SHP77 (cell line): ENCODE measurements at places on chromosomes 2 and 18.

DNA sequence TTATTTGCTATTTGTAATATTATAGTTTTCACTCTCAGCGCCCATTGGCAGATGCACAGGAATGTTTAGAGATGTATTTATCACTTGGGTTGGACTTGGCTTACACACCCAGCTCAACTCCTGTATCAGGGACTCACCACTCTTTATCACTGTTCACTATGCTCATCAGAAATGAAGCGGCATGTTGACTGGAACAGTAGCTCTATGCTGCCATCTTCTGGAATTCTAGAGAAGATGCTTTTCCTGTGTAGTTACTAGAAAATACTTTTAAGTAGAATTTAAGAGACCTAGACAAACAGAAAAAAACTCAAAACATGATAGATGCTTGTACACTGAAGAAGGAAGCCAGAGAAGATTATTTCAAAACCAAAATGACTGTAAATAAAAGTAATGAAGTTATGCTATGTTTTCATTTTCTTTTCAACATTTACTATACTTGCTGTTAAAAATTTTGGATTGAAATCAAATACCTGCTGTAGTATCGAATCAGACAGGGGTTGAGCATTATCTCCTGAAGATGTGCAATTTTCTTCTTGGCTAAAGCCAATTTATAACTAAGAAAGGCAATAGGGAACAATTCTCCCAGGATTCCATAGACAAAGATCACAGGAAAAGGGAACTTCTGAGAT, 47.4 kb upstream of the NXPH2 start:
- peak; percentile 26 for DNase-seq

DNA sequence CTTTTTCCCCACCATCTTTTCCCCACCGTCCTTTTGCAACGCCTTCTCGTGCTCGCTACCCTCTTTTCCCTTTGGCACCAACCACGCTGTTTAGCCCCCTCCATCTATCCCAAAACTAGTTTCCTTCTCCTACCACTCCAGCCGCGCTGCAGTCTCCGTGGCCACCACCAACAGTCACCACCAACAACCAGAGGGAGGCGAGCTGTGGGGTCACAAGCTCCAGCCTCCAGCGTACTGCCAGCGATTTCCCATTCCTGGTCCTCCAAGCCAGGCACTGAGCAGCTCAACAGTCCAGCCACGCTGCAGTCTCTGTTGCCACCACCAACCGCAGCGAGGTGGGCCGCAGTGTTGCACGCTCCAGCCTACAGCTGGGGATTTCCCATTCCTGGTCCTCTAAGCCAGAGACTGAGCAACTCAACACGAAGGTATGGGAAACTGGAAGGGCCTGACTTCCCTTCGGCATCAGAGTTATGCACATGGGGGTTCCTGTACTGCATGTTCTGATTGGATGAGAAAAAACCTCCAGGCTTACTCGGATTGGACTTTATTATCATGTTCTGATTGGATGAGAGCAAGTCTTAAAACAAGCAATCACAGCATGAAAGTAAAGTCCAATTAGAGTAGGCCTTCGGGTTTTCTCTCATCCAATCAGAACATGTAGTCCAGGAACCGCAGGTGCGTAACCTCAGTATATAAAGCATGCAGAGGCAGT, 42.3 kb upstream of the IMP4 start:
- DNase-seq: no peak

- no peak for DNase-seq
Measured at GRCh38 chr2:162037028-162037795, 36.8 kb downstream of the DPP4 start.

GRCh38 chr2:239021224-239021623, 173.3 kb downstream of the TWIST2 start:
- no peak for DNase-seq

DNA sequence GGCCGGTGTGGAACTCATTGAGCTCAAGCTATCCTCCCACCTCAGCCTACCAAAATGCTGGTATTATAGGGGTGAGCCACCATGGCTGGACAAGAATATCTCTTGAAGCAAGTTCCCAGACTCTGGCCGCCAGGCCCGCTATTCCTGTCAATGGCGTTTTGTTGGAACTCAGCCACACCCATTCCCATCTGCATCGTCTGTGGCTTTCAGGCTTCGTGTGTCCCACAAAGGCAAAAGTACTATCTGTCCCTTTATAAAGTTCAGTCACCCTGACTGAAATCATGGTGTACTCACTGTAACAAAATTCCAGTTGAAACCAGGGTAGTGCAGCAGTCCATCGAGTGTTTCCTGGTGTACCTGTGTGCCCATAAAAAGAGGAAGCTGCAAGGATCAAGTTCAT, 96.7 kb downstream of the SH3BP4 start:
- DNase-seq: no peak

GRCh38 chr2:68469935-68470334, 2.5 kb downstream of the APLF start:
- DNase-seq: no peak

GRCh38 chr2:164198256-164198655, 423.0 kb downstream of the GRB14 start:
- no peak for DNase-seq

DNA sequence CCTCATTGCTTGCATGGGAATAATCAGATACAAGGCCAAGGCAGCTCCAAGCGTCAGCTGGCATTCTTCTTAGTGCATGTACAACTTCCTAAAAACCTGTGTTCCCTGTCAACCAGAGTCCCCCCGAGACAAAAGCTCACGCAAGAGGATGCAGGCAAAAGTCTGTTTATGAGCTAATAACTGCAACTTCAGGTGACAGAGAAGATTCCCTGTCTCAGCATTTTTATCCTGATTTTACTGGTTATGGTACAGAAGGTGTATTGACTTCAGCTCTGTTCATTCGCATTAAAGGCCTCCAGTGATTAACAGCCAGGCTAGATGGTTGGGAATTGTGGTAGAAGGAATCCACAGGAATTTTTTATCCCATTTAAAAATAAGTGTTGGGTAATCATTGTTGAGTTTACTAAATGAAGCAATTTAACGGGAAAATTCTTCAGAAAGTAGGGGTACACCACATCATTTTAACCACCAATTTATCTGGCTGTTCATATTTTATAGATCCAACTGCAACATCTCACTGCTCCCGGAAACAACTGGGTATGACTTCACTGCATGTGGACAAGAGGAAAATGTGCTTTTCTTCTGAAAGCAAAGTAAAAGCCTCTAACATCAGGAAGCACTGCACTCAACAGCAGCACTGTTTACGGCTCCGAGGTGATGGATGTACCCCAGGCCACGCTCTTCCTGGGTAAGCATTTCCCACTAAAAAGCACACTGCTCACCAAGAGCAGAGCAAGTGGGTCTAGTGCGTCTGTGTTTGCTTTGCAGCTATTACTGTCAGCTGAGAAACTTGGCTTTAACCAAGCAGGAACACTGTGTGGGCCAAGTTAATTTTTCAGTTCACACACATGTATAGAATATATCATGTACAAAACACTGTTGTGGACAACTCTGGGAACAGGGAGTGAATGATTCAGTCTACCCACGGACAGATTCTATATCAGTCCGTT, 31.9 kb downstream of the CCBE1 start:
- DNase-seq: no peak

- DNase-seq: no peak
Measured at GRCh38 chr2:160156665-160157064, 43.4 kb downstream of the ITGB6 start.

- DNase-seq: no peak
Measured at GRCh38 chr18:78416853-78417252, 562.8 kb upstream of the SALL3 start.

- DNase-seq: no peak
Measured at GRCh38 chr18:78352910-78353309, 626.7 kb upstream of the SALL3 start.

DNA sequence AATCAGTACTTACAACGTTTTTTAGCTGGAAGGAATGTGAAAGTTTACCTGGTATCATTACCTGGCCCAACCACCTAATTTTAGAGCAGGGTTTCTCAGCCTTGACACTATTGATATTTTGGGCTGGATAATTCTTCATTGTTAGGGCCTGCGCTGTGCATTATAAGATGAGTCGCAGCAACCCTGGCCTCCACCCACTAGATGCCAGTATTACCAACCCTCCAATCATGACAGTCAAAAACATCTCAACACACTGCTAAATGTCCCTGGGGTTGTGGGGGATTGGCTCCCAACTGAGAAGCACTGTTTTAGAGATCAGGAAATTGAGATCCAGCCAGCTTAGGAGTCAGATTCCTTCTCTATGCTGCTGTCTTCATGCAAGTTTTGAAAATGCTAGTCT, 265.3 kb upstream of the TCF4 start:
- DNase-seq: no peak

- no peak for DNase-seq
Measured at GRCh38 chr18:44855681-44856080, 175.0 kb downstream of the SETBP1 start.

DNA sequence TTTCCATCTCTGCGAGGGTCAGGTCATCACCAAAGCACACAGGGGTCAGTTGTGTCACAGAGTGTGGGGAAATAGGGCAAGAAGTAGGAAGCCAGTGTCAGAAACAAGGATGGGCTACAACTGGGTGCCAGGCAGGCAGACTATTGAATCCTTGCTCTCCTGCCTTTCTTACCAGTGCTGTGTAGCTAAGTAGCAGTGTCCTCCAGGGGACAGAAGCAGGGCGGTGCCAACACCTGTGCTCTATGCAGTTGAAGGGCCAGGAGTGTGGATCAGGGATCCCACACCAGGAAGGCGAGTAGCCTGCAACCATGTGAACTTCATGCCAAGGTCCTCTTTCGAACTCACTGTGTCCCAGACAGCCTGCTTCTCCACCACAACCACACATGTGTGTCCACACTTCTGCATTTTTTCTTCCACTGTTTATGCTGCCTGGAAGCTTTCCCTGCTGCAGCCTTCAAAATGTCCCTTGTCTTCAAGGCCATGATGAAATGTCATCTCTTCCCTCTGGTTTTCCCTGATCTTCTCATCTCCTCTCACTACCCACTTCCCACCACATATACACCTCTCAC, 25.4 kb upstream of the REG3G start:
- DNase-seq: no peak
